Muscle of back (tissue), 13 donors: ENCODE measurements at places on chromosomes 5 and 9. TPM values are rescaled to one million over a fixed set of nuclear protein-coding genes. Genes with fewer than 3 reads are reported as not detected.
A peak's percentile ranks its signal among the peaks of the same experiment; 100 is the strongest.

- no peak for DNase-seq
Measured at GRCh38 chr5:27708534-27708933, 670.1 kb upstream of the CDH9 start.

DNA sequence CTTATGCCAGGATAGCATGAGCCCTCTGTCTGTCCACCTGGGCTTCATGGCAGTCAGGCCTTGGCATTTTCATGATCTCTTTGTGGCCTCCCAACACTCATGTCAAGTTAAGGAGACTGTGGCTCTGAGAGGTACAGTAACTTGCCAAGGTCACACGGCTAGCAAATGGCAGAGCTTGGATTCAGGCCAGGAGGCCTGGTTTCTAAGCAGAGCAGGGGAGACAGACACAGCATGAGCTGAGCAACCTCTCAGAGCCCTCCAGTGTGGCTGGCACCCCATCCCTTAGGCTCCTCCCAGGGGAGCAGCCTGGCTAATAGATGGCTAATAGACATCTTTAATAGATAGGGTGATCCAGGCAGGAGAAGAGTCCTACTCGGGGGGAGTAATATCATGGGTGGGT, 4.1 kb downstream of the SYNPO start:
- DNase-seq, result no peak

- no peak for DNase-seq
Measured at GRCh38 chr5:126398791-126399190, 24.4 kb upstream of the GRAMD2B start.

DNA sequence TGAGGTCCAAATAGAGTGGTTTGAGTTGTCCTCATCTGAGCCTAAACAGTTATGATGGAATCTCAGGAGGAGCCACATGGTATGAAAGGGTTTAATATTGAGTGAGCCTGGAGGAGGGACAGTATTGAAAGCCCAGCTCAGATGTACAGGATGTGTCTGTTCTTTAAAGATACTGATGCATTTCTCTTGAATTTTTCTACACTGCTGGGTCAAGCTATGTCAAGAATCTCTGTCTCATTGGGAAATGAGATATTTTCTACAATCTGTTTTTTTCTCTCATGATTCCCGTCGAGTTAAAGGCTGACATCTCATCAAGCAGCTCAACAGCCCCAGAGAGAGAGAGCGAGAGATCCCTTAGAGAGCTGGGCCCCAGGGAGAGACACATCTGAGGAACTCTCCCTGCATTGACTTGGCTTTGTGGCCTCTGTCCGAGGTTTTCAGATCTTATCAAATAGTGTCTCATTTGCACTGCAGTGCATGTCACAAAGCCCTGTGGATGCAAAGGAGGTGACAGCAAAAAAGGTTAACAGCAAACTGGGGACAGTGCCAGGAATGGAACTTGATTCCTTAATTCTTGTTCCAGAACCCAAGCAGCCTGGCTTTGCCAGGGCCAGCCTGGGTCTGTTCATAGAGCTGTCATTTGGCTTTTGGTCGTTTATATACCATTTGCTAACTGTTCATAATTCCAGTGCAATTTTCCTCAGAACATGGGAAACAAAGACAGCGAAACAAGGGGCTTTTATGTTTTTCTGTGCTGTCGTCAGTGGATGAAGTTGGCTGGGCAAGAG, 19.0 kb upstream of the ACTBL2 start:
- DNase-seq, result peak; percentile 40

- no peak for DNase-seq
Measured at GRCh38 chr9:73162987-73163768, 11.5 kb downstream of the ANXA1 start.

- DNase-seq, result no peak
Measured at GRCh38 chr9:131583836-131584555, 38.7 kb downstream of the PRRT1B start.

GRCh38 chr9:115373710-115374045, 255.7 kb upstream of the TNC start:
- DNase-seq, result no peak

- DNase-seq, result peak; percentile 43
Measured at GRCh38 chr5:76175051-76175666, 92.0 kb downstream of the SV2C start.

- peak; percentile 71 for DNase-seq
Measured at GRCh38 chr9:124652615-124653393, 118.3 kb downstream of the NR6A1 start.

GRCh38 chr9:116074658-116075057, 78.9 kb upstream of the PAPPA start:
- DNase-seq, result peak; percentile 49

DMAC1 gene
- polyA plus RNA-seq, result 59.9 TPM

PTPN3 gene
- 3.0 TPM for polyA plus RNA-seq

IL13 gene
- polyA plus RNA-seq, result not detected

TRPM3 gene
- polyA plus RNA-seq, result 0.53 TPM

NKD2 gene
- 2.1 TPM for polyA plus RNA-seq

MEGF10 gene
- polyA plus RNA-seq, result 38.0 TPM

FBXL7 gene
- polyA plus RNA-seq, result 20.5 TPM

INSL6 gene
- 0.29 TPM for polyA plus RNA-seq

CBY3 gene
- polyA plus RNA-seq, result 0.42 TPM

STPG3 gene
- 0.23 TPM for polyA plus RNA-seq

NUDT2 gene
- polyA plus RNA-seq, result 25.5 TPM

SLC45A2 gene
- 0.20 TPM for polyA plus RNA-seq
